ENCODE measurements at places on chromosomes 1 and 21.

GRCh38 chr1:226644541-226645176 is 94.4 kb downstream of the ITPKB start:
- DNase-seq: no peak

DNA sequence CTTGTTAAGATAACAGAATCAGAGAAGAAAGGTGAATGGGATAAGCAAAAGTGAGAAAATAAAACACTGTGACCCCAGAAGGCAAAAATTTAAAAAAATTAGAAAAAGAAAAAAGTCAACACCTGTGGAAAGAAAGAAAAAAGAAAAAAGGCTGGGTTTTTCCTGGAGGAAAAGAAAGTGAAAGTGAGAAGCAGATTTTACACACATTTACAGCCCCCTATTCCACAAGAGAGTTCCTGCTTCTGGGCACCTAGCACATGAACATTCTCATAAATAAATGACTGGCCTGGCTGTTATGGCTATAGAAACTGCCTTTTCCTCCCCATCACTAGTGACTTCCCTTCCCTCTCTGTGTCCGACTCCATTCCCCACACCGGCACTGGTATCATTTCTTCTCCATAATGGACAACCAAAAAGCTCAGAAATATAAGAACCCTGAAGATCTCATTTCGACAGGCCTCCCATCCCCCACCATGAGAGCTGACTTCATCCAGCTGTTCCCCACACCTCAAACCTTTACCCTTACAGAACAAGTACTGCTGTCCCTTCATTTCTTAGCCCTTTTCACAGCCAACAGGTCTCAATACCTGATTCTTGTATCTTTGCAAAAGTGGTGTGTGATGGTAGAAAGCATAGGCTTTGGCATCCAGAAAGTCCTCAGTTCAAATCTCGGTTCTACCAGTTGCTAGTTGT is 12.6 kb downstream of the MTF1 start:
- no peak for DNase-seq

DNA sequence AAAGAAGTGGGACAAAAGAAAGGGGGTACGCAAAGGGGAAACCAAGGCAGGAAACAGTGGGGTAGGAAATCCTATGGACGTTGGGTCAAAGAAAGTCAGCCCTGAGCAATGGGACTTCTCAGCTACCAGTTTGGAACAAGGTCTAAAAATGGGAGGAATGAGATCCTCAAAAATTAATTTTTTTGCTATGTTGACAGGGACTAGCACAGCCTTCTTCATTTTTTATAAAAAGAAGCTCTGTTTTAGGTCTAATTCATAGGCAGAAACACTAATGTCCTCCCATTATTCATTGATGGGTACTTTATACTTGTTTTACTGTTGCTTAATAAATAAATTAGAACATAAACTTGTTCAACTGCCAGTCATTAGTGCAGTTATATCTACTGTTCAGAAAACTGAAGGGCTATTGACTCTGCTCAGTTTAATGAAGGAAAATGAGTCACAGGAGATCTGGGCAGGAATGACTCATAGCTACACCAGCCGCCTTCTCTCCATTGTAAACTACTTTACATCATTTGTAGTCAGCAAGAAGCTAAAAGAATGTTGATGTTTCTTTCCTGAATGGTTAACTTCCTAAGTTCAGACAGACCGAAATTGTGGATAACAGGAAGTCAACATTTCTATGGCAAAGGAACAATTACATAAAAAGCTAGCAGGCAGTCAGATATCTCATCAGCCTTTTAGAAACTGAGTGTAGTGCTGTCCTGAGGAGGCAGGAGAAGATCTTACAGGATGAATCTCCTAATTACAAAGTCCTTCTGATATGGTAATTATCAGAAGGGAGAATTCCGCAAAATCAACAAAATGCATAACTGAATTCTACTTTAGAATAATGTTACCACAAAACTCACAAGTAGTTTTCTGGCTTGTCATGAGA is 356.4 kb upstream of the PKN2 start:
- DNase-seq: no peak

DNA sequence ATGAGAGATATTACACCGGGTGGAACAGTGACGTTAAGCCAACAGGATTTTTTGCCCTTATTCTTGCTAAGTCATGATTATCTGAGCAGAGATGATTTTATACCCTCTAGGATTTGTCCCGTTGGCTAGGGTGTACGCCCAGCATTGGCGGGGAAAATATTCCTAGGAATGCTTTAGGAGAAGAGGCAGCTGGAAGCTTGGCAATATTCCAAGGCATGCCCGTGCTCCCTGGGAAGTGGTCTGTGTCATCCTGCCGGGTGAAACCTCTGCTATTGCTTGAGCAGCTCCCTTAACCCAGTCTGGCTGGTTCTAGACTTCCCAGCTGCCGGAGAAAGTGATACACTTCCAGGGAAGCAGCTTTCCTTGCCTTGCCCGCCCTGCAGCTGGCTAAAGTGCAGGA is 16.2 kb downstream of the CHRNB2 start:
- DNase-seq: peak; percentile 20

GRCh38 chr1:81681601-81682266 is 119.0 kb upstream of the ADGRL2 start:
- peak; percentile 30 for DNase-seq

- no peak for DNase-seq
Observed at GRCh38 chr21:38825269-38825668, 19.5 kb downstream of the ETS2 start.

- DNase-seq: no peak
Observed at GRCh38 chr1:85413169-85413568, 51.8 kb downstream of the DDAH1 start.

- DNase-seq: no peak
Observed at GRCh38 chr1:1929102-1929638, 10.1 kb upstream of the TMEM52 start.

GRCh38 chr1:198677027-198677426 is 38.2 kb downstream of the PTPRC start:
- no peak for DNase-seq

GRCh38 chr1:119075614-119076013 is 64.8 kb downstream of the WARS2 start:
- no peak for DNase-seq

Measured in NCI-H2081 (cell line).